ENCODE measurements at places on chromosomes 2 and 18.

DNA sequence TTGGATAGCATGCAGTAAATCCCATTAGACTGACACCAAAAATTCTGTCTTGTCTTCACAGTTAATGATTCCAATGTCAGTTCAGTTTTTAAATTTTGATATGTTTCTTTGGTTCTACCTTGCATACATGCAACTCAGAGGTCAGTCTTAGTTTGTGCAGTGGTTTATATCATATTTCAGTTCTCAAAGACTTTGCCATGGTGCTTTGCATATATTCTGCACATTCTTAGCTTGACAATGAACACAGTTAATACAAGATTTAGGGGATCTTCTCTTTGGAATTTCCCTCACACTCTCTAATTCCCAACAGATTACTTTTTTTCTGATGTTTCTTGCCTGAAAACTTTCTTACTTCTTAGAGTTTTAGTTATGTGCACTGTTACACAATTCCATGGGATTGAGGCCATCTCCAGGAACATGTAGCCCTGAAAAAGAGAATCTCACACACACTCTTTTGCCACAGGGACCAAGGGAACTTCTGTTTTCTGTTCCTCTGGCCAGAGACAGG is 17.3 kb downstream of the NOL4 start:
- no peak for DNase-seq

DNA sequence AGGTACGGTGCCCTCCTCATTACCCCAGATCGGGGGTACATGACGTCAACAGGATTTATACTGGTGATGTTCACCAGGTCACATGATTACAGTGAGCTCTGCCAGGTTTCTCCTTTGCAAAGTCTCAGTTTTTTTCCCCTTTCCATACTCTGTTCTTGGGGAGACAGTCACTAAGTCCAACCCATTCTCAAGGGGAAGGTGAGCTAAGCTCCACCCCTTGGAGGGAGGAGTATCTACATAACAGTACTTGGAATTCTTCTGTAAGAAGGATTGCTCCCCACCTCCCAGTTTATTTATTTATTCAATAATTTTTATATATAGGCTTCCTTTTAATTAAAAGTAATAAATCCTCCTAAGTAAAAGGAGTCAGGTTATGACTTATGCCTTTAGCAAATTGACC is 34.1 kb upstream of the SOS1 start:
- DNase-seq, result no peak

- DNase-seq, result no peak
Observed at GRCh38 chr2:120750488-120751210, 15.0 kb downstream of the GLI2 start.

- peak; percentile 84 for DNase-seq
Observed at GRCh38 chr2:108403494-108403893, 25.7 kb downstream of the SULT1C4 start.

- peak; percentile 68 for DNase-seq
Observed at GRCh38 chr2:148989882-148990493, 48.5 kb upstream of the LYPD6B start.

GRCh38 chr18:25921677-25922421 is 168.6 kb downstream of the SS18 start:
- DNase-seq, result peak; percentile 3

DNA sequence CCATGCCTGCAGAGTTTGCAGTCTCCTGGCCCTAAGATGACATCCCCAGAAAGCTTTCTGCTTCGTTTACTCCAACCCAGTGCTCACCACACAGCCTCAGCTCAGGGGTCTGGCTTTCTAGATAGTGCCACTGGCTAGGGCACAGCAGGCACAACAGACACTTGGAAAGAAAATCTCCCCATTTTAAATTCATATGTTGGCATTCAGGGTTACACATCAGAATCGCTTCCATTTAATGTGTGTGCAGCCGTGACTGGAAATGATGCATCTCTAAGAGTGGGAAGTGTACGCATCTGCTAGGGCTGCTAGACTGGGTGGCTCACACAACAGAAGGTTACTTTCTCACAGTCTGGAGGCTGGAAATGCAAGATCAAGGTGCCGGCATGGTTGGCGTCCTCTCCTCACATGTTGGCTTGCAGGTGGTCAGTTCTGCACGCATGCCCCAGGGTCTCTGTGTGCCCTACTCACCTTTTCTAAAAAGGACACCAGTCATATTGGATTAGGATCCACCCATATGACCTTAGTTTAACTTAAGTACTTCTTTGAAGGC is 329.4 kb upstream of the RAB12 start:
- DNase-seq, result no peak

GRCh38 chr2:2229626-2230432 is 101.2 kb downstream of the MYT1L start:
- DNase-seq, result no peak

GRCh38 chr2:144692661-144693060 is 172.7 kb upstream of the ZEB2 start:
- no peak for DNase-seq

DNA sequence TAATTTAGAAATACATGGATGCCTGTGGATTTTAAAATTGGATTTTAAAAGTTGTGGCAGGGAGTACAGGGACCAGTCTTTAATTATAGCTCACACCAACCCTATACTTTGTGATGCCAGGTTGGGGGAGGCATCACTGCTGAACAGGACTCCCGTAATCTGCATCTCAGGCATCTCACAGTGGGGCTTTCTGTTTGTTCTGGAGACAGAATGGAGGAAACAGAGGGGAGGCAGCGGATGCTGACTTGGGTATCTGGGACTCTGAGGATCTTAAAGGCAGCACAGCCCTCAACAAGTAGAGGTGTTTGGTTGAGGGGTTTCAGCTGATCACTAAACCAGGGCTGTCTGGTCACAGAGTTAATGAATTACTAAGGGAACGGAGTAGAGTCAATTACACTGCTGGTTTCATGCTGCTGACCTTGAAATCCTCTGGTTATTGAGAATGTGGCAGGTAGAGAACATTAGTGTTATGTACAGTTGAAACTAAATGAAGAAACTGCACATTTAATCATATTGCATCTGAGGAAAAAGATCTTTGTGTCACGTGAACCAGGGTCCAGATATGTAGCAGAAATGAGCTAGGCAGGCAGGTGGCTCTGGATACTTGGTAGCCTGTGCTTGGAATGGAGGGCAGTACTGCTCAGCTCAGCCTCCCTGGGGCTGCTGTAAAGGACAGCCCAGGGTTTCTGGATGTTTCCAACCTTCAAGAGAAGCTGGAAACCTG is 40.3 kb downstream of the FHOD3 start:
- no peak for DNase-seq

DNA sequence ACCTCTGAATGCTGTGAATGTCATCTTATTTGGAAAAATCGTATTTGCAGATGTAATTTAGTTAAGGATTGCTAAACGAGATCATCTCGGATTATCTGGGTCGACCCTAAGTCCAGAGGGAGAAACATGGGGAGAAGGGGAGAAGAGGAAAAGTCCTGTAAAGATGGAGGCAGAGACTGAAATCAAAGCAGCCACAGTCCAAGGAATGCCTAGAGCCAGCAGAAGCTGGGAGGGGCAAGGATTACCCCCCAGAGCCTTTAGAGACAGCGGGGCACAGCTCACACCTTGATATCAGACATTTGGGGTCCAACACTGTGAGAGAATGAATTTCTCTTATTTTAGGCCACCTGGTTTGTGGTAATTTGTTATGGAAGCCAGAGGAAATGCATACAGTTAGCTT is 104.9 kb upstream of the YPEL5 start:
- DNase-seq, result no peak

DNA sequence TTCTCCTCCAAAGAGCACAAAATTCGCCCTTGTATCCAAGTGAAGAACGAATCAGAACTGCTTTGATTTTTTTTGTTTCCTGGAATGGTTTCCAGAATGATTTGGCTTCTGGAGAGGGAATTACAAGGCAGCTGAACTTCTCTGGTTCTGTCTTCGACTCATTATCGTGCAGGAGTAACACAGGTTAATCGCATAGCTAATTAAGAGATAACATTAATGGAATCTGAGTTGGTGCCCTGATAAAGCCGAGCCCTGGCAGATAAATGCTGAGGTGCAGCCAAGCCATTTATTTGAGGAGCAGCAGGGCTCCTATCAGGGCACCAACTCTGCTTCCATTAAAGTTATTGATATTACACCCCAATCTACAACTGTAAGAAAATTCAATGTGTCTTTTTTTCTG is 433.7 kb downstream of the ZNF521 start:
- no peak for DNase-seq

DNA sequence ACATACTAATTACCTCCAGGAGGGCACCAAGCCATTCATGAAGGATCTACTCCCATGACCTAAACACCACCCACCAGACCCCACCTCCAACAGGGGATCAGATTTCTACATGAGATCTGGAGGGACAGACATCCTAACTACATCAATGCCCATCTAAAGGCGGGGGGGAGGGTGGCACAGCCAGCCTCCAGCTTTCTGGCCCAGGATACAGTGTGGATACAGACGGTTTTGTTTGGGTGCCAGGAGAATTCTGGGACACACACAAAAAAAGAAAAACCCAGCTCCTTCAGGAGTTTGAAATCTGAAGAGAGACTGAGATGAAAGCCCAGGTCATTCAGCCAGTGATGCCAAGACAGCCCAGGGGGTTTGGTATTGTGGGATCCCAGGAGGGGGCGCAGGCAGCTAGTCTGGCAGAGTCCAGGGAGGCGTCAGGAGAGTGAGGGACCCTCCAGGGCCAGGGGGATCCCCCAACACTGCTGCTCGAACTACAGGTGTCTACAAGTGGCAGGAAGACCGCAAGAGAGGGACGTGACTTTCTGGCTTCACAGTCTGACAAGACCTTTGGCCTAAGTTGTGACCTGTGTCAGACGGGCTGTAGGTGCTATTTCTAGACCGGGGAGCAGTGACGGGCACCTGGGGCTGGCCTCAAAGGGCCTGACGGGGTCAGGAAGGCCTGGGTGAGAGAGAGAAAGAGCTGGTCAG is 62.1 kb downstream of the NDUFA10 start:
- no peak for DNase-seq

- DNase-seq, result no peak
Observed at GRCh38 chr18:48885266-48885923, 65.4 kb downstream of the SMAD7 start.

GRCh38 chr2:203714112-203714511 is 7.7 kb downstream of the CD28 start:
- DNase-seq, result no peak

DNA sequence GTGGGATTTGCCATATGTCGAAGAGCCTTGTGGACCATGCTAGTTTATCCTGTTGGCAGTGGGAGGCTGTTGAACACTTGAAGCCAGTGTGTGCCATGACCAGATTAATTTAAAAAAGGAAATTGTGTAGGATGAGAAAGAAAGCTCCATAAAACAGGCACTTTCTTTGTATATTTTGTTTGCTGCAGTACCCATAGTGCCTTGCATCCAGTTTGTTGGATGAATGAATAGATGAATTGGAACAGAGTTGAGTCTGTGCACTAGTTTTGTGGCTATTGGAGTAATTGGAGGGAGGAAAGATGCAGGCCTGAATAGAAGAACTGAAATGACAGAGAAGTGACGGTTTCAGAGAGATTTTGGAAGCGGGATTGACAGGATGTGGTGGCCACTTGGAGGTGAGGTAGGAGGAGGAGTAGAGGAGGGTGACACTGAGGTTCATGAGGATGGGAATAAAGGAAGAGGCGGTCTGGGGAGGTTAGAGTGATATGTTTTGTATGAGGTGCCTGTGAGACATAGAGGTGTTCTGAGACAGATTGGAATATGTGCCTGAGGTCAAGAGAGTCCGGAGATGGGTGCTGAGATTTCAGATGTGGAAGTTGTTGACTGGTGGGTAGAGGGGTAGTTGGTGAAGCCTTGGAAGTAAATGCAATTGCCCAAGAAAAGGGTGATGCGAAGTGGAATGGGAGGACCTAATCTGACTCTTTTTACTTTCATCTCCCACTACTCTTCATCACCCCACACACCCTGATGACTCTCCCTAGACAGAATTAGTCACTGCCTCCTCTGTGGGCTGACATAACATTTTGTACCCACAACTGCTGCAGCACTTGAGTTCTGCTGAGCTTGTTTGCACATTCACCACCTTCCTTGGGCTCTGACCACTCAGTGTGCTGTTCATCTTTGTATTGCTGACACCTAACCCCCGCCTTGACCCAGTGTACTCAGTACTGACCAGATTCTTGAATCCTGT is 5.1 kb downstream of the DGUOK start:
- no peak for DNase-seq

DNA sequence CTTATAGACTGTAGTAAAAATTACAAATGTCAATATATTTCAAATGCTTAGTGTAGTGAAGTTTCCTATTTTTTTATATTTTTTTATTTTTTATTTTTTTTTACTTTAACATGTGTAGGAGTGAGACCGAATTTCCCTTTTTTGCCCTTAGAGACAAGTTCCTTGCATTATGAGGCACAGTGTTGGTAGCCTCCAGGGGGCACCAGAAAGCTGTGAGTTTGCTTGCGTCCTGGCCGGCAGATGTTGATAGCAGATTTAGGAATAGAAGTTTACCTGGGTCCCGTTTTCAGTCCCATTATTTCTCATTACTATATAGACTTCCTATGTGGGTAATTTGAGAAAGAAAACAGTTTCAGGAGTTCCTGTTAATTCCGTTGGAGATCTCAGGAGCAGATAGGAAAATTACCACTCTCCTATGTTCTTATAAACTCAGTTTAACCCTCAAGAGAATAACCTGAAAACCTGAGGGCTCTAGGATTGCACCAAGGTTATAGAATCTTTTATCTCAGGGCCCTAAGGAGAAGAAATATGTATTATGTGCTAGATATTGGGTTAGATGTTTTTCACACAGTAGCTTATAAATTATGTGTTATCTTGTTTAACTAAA is 157.5 kb upstream of the SESTD1 start:
- peak; percentile 71 for DNase-seq

DNA sequence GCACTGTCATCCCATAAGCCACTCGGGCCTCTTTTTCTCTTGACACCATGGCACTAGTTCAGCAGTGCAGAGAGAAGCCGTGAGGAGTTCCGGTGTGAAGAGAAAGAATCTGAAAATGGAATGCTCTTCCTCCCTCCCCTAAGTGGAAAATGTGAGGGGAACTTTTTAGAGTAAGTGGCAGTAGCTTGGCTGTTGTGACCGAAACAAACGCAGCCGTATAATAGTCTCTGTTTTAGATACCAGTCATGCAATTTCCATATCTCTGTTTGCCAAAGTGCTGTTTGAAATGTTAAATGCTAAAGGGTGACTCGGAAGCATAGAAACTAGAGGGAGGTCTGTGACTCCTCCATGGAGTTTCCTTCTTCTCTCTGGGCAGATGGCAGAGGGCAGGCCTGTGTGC is 122.9 kb downstream of the MTCL1 start:
- no peak for DNase-seq

GRCh38 chr2:208373460-208374089 is 33.0 kb upstream of the PTH2R start:
- peak; percentile 57 for DNase-seq
